ENCODE measurements at places on chromosomes 2 and 18.

DNA sequence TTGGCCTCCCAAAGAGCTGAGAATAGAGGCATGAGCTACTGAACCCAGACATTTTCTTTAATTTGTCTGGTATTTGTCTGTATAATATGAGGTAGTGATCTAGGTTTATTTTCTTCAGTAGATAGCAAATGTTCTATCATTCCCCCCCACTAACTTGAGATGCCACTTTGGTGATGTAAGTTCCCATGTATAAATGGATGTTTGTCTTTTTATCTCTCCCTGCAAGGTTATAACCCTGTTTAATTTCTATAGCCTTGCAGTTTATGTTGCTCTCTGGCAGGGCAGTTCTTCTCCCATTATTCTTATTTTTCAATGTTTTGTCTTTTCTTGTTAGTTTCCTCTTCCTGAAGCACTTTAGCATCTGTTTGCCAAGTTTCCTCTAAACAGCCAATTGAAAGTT is 39.1 kb upstream of the MAP4K4 start:
- no peak for DNase-seq

- no peak for DNase-seq
Measured at GRCh38 chr2:164495491-164496223, 125.6 kb downstream of the GRB14 start.

DNA sequence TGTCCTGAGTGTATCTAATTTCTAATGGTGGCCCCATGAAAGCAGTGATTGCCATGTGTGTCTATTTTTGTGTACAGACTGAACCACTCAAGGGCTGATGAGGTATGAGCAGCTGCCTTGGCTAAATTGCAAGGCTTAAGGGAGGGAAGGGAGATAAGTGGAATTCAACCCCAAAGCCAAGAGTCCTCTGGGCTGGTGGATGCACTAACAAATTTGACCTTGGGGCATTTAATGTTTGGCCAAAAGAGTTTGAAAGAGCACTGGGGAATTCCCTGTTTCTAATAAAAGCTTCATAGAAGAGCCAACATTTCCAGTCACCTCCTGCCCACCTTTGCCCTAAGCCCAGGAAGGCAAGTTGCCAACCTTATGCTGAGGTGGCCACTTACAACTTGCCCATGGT is 172.1 kb downstream of the SETBP1 start:
- no peak for DNase-seq

DNA sequence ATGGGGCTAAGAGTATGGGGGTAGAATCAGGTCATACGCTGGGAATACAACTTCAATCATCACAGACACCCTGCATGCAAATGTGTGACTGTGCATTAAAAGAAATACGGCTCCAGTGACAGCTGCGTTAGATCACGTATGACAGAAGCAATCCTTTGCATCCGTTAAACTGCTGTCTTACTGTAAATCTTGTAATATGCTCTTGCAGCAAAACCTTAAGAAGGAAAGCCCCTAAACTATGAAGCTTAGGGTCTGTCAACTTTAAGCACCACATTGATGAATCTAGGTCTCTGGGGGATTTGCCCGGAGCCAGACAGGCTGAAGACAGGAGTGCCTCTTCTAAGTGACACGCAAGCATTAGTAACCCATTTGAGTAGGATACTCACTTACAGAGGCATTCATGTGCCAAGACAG is 84.7 kb upstream of the EML6 start:
- no peak for DNase-seq

DNA sequence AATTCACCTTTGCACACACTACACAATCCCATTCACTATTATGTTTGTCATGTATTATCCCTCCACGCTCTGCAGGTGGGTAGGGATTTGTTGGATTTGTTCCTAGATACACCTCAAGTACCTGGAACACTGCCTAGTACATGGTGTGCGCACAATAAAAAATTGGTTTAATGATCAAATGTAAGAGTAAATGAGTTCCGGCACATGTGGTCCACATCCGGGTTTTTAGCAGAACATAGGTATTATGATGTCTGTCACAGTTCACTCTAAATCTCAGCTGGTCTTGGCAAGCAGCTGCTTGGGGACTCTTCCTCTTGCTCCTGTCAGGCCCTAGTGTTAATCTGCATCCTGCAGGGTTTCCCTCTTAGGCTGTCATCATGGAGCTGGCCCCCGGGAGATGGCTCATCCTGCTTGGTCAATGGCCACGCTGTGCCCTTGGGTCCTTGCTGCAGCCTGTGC is 21.8 kb upstream of the IL1R1 start:
- DNase-seq: no peak

DNA sequence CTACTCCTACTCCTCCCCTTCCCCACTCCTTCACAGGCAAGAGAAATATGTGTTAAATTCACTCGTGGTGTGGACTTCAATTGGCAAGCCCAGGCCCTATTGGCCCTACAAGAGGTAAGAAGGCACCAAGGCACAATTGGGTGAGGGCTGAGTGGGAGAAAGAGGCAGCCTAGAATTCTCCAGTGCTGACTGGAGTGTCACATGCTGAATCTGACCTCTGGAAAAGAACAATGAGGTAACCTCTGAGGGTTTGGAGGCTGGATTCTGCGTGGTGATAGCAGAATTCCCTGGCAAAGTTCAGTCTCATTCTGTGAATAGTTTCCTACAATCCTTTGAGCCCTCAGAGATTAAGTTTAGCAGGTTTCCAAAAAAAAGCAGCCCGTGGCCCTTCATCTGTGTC is 6.9 kb downstream of the CENPA start:
- no peak for DNase-seq

GRCh38 chr2:46814160-46814961 is 101.2 kb downstream of the MCFD2 start:
- no peak for DNase-seq

DNA sequence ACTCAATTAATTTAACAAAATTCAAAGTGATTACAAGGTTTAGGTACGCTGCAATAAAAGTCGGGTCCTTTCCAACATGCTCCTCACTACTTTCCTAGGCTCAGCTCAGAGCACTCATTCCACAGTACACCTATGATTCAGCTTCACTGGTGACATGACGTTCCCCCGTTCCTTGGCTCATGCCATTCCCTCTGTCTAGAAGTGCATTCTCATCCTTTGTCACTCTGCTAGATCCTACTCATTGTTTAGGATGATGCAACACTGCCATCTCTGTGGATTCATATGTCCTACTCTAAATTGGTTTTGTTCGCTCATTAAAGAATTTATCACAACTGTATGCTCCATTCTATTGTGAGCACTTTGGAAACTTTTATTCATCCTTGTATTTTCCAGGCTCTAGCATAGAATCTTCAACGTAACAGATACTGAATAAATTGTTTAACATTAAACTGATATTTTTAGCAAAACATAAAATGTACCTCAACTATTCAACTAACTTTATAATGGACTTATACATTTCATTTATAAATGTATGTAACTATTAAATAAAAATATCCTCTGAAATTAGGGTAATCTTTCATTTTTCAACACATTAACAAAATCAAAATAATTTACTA is 78.6 kb downstream of the FAM228A start:
- no peak for DNase-seq

GRCh38 chr2:150612957-150613710 is 125.7 kb upstream of the RND3 start:
- no peak for DNase-seq

Measured in NCI-H1417 treated with DMSO at 0.1 percent for 48 hours (cell line).